ENCODE measurements at places on chromosomes 6 and 20.

GRCh38 chr6:156617376-156617775, 159.8 kb upstream of the ARID1B start:
- DNase-seq, result no peak

DNA sequence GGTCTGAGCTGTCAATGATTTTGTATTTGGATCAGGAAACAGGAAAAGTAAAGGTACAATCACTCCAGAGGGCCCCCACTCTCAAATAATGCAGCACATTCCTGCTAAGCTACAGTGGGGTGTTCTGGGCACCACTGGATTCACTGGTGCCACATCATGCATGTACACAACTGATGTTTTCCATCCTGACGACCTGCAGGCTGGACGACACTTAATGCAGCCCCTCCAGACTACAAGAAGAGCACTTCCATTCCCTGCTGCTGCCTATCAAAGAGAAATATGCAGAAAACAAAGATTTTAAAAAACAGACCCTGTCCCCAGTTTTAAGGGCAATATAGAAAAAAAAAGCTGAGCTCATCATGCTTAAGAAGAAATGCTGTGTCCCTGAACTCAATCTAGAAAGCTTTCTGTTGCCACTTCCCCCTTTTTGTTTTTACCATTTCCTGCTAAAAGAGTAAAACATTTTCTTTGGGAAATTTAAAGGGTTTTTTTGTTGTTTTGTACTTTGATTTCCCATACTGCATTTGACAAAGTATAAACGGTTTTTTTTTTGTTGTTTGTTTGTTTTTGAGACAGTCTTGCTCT, 35.5 kb downstream of the ABHD12 start:
- DNase-seq, result no peak

- DNase-seq, result no peak
These were observed 30.9 kb downstream of the PYGB start for GRCh38 chr20:25278636-25279361.

GRCh38 chr20:20462185-20462584, 94.3 kb downstream of the INSM1 start:
- DNase-seq, result no peak

- no peak for DNase-seq
These were observed 89.9 kb downstream of the PSMB1 start for GRCh38 chr6:170463101-170463721.

DNA sequence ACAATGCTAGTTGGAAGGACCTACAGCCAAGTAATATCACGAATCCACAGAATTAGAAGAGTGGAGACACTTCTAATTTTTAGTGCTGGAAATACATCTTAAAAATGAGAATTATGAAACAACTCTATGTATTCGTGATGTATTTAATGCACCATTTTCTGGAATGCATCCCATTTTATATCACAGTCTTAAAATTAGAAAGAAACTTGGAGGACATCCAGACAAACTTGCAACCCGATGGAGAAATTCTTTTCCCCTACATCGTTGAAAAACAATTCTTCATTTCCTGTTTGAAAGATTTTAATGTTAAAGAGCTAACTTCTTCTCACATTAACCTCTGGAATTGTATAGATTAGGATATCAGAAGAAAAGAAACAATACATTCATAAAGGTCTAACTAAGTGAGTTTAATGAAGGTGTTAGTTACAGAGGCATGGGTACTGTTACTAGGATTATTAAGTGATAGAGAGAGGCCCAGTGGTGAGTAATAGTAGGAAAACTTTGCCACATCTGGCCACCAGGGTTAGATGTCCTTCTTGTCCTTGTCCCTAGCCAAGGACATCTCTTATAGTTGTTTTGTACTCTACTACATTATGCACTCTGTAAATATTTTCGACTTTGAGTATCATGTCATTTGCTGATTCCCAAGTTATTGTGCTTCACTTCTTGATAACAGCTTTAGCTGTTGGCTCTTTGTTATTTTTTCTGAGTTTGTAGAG, 502.4 kb upstream of the PTCHD4 start:
- DNase-seq, result no peak

DNA sequence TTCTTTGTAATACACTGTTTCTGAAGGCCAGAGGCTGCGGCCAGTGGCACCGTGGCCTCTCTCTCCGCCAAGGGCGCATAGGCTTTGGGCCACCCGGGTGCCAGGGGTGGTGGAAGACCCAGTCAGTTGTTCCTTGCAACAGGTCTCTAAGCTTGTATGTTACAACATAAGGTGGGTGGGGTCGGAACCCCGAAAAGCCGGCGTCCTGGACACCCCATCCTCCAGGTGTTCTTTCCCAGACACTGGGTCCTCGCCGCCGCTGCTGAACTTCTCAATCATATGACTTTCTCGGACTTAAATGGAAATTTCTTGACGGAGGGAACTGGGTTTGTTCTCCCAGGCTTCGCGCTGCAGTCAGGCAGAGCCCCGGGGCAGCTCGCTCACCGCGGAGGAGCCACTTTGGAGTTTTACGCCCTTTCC, 983 bp upstream of the KCNQ5 start:
- DNase-seq, result no peak

DNA sequence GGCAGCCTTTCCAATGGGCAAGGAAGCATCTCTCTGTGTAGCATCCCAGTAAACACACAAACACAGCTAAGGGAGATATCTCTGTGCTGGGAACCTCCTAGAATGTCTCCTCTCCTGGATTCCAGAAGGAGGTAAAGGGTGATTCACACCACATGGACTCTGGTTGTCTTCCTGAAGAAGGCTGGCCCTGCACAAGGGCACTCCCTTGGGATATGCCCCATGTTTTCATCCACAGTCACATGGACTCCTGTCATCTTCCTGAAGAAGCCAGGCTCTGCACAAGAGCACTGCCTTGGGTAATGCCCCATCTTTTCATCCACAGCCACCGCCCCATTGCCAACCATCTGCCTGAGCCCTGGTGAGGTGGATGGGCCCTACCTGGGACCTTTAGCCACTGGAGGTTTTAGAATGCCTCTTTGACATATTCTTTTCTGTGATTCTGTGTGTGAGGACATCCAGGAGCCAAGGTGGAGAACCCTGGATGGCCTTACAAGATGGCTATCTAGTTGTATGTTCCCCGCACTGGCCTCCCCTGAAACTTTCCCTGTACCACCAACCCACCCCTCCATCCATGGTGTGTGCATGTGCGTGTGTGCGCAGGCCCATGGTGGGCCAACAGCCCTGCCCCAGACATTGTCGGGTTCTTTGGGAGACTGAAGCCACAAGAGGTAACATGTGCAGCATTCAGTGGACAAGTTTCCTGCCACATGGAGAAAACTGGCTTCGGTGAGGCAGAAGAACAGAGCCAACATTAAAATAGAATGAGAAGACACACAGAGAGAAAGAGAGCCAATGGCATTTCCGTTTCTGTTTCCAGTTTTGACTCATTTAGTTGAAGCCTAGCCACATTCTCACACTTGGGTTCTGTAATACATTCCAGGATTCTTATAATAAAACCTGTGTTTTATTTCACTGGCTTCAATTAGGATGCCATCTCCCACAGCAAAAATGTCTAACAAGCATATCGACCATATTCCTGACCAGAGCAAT, 110.2 kb upstream of the CST7 start:
- DNase-seq, result no peak

DNA sequence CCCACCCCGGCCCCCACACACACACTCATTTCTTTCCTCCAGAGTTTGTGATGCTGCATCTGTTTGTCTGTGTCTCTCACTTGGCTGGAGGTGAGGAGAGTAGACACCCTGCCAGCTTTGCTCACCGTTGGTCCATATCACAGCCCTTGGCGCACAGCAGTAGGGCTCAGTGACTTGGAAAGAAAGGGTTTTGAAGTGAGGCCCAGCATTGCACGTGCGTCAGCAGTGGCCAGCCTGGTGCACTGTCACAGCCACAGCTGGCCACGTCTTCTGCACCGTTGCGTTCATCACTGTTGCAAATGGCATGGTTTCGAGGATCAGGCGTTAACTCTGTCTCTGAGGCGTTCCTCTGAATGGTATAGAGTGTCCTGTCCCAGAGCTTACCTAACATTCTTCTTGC, 3.7 kb downstream of the WFDC5 start:
- no peak for DNase-seq

- DNase-seq, result no peak
These were observed 83.9 kb downstream of the SAMD3 start for GRCh38 chr6:130138909-130139242.

DNA sequence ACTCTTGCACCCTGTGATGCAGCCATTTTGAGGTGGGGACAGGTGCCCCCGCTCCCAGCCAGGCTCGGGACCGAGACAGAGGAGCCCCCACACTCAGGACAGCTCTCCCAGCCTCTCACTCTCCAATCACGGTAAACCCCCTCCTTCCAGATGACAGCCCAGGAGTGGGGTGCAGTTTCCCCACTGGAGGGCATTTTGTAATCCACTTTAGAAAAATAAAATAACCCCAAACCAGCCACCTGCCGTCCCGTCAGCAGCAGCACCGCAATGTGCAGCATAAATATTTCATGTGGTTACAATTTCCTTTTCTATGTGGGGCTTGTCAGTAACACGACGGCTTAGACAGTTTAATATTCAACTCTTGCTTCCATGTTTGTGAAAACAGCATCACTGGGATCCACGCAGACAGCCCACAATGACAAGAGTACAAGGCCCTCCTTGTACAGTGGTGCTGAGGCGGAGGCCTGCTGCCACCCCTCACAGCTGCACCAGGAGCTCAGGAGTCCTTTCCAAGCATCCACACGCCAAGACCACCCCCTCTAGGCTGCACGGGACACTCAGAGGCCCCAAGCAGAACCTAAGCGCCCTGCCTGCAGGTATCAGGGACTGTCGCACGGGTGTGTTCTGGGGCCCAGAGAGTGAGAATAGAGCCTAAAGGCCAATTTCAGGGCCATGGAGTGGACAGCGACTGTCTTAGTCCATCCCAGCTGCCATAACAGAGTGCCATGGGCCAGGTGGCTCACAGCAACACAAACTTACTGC, 116.7 kb downstream of the JPH2 start:
- no peak for DNase-seq

DNA sequence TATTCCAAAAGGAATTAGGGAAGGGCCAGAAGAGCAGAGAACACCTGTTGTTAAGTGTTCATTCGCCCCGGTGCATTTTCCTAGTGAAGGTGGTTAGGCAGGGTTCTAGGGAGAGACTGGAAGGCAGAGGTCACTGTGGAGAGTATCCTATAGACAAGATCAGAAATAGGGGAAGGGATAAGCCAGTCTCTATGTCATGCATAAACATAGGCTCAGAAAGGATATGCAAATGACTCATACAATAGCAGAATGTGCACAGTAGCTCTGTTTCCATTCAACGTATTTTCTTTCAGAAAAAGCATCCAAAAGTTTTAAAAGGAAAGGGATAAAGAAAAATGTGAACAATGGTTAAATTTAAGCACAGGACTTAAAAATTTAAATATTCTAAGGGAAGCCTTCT, 47.4 kb downstream of the BMP6 start:
- no peak for DNase-seq

DNA sequence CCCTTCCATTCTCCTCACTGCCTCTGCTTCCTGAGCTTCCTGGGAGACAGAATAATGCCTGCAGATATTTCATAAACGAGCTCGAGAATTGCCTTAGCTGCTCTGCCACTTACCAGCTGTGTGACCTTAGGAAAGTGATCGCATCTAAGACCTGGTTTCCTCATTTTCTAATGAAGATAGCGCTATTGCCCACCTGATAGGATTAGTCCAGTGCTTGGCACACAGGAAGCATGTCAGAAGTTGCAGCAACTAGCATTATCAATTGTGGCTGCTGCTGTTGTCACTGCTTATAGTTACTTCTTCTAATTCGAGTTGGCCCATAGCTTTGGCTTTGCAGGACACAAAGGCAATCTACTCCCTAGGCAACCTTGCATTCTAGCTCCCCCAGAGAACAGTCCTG, 305.5 kb upstream of the SGK1 start:
- no peak for DNase-seq

- DNase-seq, result no peak
These were observed 19.0 kb upstream of the BLOC1S5 start for GRCh38 chr6:8082954-8083858.

DNA sequence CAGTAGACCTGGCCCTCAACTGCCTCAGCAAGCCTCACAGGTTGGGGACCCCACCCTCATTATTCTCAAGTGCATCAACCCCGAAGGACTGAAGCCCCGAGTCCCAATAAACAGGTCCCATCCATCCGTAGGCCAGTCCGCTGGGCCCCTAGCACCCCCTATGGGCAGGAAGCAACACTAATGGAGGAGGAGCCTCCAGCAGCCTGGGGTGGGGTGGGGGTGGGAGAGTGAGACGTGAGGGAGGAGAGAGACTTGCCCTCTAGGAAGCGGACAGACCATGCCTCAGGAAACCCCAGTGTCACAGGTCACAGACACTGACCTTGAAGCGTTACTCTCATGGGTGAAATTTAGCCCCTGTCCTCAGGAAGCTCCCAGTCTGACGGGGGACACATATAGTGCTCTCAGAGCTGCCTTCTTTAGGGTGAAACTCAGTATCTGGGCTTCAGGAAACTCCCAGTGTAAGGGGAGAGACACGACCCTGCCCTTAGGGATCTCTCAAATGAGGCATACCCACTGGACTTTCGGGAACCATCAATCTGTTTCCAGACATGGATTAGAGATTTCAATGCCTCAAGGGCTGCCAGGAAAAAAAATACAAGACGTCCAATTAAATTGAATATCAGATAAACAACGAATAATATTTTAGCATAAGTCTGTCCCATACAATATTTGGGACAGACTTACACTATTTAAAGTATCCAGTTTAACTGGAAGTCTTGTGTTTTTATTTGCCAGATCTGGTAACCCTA, 125.8 kb downstream of the MRPL14 start:
- DNase-seq, result no peak

- DNase-seq, result no peak
These were observed 110.0 kb downstream of the PPP1R14C start for GRCh38 chr6:150252714-150253444.

DNA sequence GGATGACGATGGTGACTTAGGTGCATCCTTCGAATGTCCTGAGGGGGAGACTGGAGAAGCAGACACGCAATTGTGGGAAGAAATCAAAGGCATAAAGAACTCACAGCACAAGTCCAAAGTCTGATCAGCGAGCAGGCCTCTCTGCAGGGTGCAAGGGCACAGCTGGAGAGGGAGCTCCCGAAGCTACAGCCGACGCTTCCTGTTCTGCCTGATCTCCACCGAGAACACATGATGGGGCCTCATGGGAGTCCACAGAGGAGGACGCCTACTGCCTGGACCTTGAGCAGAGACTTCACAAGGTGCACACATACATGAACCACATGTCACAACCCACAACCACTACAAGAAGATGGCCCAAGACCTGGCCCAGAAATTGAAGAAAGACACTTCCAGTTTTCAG, 51.4 kb downstream of the RIN2 start:
- no peak for DNase-seq

GRCh38 chr20:63178889-63179686, 36.8 kb downstream of the YTHDF1 start:
- DNase-seq, result peak; percentile 81

- DNase-seq, result no peak
These were observed 41.6 kb upstream of the ARMC2 start for GRCh38 chr6:108806665-108807064.

GRCh38 chr6:130424710-130425109, 58.9 kb downstream of the TMEM200A start:
- DNase-seq, result no peak

- DNase-seq, result no peak
These were observed 2.2 kb upstream of the RAET1E start for GRCh38 chr6:149899926-149900619.

Data from GM12892 (cell line).